Left lung (tissue), 14 donors: ENCODE measurements at places on chromosomes 5 and 9.

DNA sequence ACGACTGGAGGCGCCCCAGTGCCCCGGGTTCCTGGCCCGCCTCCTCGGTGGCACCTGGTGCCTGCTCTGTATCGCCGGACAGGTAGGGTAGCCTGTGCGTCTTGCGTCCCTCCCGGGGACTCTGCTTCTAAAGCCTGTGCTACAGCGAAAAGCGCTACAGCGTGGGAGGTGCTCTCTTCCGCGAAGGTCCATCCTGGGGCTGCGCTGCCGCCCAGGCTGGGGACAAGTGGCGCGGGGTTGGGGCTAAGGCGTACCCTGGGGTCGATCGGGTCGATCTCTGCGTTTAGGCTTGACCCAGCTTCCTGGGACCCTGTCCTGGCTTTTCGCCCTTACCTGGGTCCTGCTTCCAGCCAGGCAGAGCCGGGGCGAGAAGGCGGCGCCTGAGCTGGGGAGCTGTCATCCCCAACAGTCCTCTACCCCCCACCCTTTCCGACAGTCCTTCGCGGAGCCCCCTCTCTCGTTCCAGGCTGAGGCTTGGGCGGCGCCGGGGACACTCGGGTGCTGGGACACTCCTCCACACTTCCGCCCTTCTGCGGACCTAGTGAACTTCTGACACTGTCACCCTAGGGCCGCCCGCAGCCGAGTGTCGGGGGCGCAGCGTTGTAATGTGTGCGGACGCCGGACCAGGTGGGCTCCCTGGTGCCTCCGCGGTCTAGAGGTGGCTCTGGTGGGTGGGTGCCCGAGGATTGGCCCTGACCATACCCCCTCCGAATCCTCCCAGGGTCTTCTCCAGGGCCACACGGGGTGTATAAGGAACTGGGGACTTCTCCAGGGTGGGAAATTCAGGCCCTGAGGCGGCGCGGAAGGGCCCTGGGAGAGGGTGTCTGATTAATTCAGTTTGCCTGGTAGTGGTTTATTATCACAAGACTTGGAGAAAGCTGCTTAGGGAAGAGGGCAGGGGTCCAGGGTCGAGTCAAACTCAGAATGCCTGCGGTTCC is 328.2 kb downstream of the SH3GL2 start:
- no peak overlapping the region for H3K27ac ChIP-seq
- no peaks in the 10 kb centered on the region for H3K4me1 ChIP-seq
- H3K36me3 ChIP-seq = no peaks in the 10 kb centered on the region
- peaks cover 32% of the 10 kb centered on the region for H3K27me3 ChIP-seq

- no peaks in the 10 kb centered on the region for H3K27me3 ChIP-seq
- no peaks in the 10 kb centered on the region for H3K36me3 ChIP-seq
Measured at GRCh38 chr5:60492958-60493357, 207.0 kb downstream of the DEPDC1B start.

DNA sequence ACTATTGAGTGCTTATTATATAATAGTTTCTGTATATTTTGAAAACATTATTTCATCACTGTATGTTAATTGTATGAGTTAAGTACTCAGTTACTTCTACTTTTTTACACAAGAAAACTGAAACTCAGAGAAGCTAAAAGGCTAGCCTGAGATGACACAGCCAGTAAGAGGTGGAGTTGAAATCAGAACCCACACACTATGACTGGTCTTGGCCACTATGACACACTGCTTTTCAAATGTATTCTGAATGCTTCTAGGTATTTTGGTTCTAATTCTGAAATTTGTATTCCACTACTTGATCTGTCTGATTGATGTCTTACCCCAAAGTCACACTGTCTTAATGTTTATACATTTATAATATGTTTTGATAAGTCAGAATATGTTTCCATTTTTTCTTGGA is 181.8 kb downstream of the ZDHHC21 start:
- no peaks in the 10 kb centered on the region for H3K4me1 ChIP-seq
- H3K4me3 ChIP-seq = no peak overlapping the region
- no peak overlapping the region for H3K27ac ChIP-seq
- no peaks in the 10 kb centered on the region for H3K36me3 ChIP-seq
- DNase-seq = no peak
- no peaks in the 10 kb centered on the region for H3K27me3 ChIP-seq

DNA sequence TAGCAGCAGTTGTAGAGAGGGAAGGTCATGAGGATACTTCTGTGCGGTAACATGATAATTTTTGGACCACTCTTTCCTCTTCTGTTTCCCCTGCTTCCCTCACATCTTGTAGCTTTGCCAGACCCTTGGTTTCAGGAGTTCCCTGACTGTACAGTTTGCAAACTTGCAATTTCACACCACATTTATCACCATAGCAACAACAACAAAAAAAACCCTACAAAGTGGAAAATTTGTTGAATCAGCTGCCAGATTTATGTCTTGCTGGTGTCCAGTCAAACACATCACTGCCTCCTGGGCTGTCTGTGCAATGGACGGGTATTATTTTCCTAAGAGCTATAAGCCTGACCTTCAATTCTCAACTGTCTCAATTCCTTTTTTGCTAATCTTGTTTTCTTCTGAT is 751.6 kb downstream of the TLR4 start:
- no peak overlapping the region for H3K4me3 ChIP-seq
- DNase-seq = no peak
- H3K27ac ChIP-seq = no peak overlapping the region
- no peaks in the 10 kb centered on the region for H3K36me3 ChIP-seq
